ENCODE measurements at places on chromosomes 1 and 21.

- DNase-seq, result no peak
These were observed 86.0 kb downstream of the EVI5 start for GRCh38 chr1:92698932-92699331.

DNA sequence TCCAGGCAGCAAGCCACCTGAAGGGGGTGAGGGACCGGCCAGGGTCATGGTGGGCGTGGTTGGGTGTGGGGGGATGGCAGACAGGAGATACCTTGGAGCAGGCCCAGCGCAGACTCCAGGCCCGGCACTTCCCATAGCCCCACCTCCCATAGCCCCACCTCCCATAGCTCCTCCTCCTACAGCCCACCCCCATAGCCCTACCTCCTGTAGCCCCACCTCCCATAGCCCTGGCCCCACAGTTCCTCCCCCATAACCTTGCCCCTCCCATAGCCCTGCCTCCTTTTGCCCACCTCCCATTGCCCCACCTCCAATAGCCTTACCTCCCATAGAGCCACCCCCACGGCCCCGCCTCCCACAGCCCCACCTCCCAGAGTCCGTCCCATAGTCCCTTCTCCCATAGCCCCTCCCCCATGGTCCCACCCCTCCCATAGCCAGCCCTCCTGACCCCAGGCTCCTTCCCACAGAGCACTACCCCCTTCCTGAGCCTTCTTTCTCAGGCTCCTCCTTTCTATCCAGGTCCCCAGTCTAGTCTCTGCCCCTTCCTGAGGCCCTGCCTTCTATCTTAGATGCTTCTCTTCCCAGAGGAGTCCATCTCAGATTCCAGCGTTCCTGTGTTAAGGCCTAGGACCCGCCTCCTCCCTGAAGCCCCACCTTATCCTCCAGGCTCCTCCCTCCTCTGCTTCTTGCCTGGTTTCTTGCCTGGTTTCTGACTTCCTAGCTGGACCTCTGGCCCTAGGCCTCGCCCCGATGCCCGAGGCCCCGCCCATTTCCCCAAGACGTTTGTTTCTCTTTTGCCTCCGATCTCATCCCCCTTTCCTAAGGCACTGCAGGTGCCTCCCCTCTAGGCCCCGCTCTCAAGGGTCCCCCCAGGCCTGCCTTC is 46.8 kb downstream of the PTPRU start:
- peak; percentile 99 for DNase-seq

GRCh38 chr1:220827445-220828178 is 40.9 kb downstream of the MTARC1 start:
- DNase-seq, result no peak

DNA sequence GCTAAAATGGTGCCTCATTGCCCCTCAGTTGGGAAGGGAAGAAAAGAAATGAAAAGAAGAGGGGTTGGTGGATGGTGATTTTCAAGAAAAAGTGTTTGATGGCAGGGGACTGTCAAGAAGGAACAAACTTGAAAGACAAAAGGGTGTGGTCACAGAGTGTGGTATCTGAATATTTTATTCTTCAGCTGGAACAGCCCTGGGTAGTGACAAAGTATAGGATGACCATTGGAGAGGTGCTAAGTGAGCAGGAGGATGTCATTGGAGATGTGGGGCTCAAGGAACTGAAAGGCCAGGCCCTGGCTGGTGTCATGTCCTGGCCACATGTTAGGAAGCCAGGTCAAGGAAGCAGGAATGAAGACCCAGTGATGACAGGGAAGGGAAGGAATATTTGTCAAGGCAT is 71.0 kb upstream of the CD55 start:
- DNase-seq, result no peak

GRCh38 chr1:61157468-61157987 is 75.2 kb downstream of the NFIA start:
- no peak for DNase-seq

DNA sequence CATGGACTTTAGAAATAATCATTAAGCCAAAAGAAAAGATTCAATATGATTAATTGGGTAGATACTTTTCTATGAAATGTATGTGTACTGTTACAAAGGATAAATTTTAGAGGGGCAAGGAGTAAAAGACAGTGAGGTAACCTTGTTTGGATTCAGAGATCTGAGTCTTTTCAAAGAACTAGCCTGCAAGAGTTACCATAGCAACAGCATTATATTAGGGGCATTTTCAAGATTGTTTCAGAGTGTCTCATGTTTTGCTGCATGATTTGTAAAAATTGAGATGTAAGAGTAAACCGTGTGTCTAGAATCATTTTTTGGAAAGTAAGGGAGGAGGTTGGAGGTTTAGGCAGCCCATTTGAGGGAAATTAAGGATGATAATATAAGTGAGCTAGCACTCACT is 70.6 kb upstream of the KIAA1614 start:
- no peak for DNase-seq

- DNase-seq, result no peak
These were observed 2.4 kb upstream of the PTGFRN start for GRCh38 chr1:116907351-116907750.

GRCh38 chr1:10537082-10537766 is 62.5 kb downstream of the PEX14 start:
- no peak for DNase-seq

GRCh38 chr1:200732438-200732837 is 6.3 kb upstream of the CAMSAP2 start:
- DNase-seq, result no peak

DNA sequence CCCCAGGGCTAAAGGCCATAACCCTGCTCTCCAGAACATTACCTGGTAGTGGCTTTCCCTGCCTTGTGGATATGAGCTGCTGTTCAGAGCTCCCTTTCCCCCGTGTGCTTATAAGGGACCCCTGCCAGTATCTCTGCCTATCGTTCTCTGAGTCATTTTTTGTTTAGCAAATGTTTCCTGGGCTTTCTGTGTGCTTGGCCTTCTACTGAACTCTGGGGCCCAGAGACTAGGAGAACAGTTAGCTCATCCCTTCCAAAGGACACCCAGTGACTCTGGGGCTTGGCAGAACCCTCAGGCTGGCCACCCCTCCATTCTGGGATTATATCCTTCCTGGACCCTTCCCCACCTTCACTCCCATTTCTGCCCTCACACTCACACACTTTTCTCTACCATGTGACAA is 80.8 kb upstream of the POU3F1 start:
- DNase-seq, result no peak

- DNase-seq, result no peak
These were observed 75.8 kb downstream of the FOXJ3 start for GRCh38 chr1:42259059-42259738.

- DNase-seq, result no peak
These were observed 44.0 kb upstream of the TARDBP start for GRCh38 chr1:10968411-10968826.

- no peak for DNase-seq
These were observed 22.4 kb downstream of the SLC35A3 start for GRCh38 chr1:99992044-99992722.

- peak; percentile 41 for DNase-seq
These were observed 11.0 kb downstream of the JAK1 start for GRCh38 chr1:64955097-64956009.

All from H9 (cell line).